Calu3 (cell line): ENCODE measurements at places on chromosomes 16 and 17. TPM values are rescaled to one million over a fixed set of nuclear protein-coding genes. Genes with fewer than 3 reads are reported as not detected.

Gene MYO15B
- 58.4 and 78.6 TPM in 2 replicates for total RNA-seq

Gene C17orf50
- total RNA-seq = not detected in 2 replicates

GRCh38 chr16:81668243-81669097 is 110.6 kb upstream of the PLCG2 start:
- DNase-seq = no peak

- no peak for DNase-seq
These were observed 26.7 kb downstream of the DNASE1 start for GRCh38 chr16:3681206-3681605.

DNA sequence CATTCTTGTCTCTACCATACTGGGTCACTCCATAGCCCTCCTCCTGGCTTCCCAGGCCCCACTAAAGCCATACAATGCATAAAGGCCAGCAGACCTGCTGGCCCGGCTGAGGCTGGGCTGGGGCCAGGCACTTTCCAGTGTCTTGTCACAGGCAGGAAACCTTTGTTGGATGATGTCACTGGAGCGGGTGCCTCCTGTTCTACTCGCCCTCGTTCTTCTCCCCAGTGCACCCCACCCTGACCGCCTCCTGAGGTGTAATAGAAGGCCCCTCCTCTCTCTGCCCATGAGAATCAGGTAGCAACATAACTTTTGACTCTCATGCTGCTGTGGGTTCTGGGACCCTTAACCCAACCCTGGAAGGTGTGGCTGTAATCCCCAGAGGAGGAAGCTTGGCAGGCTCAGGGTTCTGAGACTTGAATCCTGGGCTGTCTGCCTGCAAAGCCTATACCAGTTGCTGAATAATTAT is 54.2 kb upstream of the IL34 start:
- DNase-seq = no peak

DNA sequence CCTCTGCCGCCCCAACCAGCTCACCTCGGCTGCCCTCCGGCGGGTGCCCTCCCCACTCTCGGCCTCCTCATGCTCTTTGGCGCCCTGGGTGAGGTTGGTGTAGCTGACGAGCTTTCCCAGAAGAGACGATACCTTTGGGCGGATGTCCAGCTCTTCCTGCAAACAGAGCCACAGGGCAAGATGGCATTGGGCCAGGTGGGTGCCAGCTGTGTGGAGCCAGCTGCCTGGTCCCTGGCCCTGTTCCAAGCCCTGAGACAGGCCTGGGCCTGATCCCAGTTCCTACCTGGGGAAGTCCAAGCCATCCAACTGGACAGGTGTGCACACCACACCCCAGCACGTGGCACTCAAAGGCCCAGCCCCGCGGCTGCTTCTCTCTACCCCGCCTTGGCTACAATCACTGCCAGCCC is 6.9 kb downstream of the SLC12A4 start:
- peak; percentile 45 for DNase-seq

GRCh38 chr16:86856946-86857586 is 278.7 kb downstream of the FOXL1 start:
- DNase-seq = no peak

DNA sequence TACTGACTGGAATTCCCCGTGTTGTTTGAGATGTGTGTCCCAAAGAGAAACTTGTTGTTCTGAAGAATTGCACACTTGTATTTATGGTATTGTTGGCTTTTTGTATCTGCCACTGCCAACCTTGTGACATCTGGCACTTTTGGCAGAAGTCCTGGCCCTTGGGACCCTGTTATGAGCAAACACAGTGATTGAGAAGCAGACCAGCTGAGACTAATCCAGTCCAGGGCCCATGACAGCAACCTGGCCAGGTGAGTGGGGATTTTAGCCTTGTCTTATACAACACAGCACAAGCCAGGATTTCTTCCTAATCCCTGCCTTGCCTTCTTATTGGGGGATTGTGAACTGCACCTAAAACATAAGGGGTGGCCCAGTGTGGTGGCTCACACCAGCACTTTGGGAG is 80.0 kb downstream of the NTN1 start:
- DNase-seq = no peak
